ENCODE measurements at places on chromosomes 11 and 22. TPM values are rescaled to one million over a fixed set of nuclear protein-coding genes. Genes with fewer than 3 reads are reported as not detected.

DNA sequence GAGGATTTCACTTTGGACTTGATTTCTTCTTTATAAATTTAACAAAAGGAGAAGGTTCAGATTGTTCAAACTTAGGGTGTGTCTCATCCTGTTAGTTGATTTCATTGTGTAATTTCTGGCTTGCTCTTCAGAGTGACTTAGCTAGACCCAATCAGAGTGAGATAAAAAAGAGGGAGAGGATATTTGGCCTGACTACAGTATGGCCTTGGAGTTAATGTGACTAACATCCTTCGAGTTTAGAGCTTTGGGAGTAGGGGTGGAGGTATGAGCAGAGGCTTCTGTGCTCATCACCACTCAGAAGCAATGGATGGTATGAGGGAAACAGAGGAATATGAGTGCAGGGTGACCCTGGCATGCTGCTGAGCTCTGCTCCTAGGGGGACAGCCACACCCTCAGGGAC, 114.2 kb downstream of the ME3 start:
- DNase-seq, result no peak

GRCh38 chr11:9759519-9760192, 95.8 kb downstream of the SWAP70 start:
- no peak for DNase-seq

- DNase-seq, result no peak
These were observed 16.3 kb downstream of the FAT3 start for GRCh38 chr11:92240916-92241315.

XKR3 gene
- 0.25 TPM for total RNA-seq
